H4 (cell line): ENCODE measurements at places on chromosomes 16 and 17.

DNA sequence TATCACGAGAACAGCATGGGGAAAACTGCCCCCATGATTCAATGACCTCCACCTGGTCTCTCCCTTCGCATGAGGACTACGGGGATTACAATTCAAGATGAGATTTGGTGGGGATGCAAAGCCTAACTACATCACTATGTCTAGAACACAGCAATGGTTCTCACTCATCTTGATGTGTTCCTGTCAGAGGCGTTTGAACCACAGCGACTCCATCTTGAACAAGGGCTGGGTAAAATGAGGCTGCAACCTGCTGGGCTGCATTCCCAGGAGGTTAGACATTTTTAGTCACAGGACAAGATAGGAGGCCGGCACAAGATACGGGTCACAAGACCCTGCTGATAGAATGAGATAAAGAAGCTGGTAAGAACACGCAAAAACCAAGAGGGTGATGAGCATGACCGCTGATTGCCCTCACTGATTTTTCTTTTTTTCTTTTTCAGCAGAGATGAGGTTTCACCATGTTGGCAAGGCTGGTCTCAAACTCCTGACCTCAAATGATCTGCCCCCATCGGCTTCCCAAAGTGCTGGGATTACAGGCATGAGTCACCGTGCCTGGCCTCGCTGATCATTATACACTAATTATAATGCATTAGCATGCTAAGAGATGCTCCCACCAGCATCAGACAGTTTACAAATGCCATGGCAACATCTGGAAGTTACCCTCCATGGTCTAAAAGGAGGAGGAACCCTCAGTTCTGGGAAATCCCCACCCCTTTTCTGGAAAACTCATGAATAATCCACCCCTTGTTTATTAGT lies 3.0 kb upstream of the PPY start:
- peak; percentile 27 for DNase-seq

GRCh38 chr16:51801635-51802034 lies 650.6 kb upstream of the SALL1 start:
- no peak for DNase-seq

GRCh38 chr17:66858226-66859083 lies 23.5 kb downstream of the CACNG5 start:
- DNase-seq, result no peak

GRCh38 chr16:89716916-89717687 lies 3.6 kb downstream of the VPS9D1 start:
- DNase-seq, result no peak

DNA sequence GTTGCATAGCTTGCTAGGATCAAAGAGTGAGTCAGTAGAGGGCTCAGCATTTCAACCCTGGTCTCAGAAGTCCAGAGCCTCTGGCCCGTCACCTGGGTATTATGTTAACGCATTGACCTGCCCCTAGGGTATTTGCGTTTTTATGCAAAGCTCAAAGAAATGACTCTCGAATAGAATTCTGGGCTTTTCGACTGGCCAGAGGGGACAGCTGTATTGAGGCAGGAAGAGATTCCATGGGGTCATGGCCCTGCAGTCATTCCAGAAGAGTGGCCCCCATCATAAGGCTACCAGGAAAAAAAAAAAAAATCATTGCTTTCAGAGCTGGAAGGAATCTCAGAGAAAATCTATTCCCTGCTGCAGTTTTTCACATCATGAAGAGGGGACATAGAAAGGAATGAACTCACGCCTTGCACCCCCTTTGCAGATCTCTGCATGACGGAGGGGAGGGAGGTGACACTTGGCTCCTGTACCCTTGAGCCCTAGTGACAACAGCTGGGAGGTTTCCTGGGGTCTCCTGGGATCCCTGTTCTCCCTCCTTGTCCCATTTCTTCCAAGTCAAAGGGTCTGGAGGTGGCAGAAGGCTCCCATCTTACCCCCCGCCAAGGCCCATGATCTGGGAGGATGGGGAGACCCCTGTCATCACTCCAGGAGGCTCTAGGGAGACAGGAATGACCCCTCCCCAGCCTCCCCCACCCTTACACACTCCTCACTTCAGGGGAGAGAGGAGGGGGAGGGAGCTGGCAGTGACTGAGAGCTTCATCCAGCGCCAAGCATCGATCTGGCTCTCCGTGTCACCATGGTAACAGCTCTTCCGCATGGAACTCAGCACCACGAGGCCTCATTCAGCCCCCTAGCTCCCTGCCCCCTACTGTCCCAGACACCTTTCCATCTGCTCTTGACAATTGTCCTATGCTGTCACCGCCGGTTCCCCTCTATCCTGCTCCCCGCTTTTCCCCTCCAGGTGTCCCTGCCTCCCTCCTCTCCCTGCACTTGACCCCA lies 35.8 kb downstream of the GP2 start:
- no peak for DNase-seq

DNA sequence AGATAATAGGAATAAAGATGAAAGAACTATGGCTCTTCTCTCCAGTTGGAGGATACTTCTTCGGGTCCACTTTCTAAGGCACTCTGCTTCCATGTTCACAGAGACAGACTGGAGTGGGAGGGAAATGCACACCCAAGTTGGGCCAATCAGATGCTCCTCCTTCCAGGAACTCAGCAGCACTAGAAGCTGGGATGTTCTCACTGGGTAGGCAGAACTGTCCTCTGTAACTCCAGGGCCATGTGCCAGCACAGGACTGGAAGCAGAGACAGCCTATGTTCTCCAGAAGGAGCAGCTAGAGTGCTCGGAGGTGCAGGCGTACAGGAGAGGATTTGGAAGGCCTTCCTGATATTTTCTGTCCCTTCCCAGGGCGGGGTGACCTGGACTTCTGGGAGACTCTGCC lies 49.9 kb upstream of the SREBF1 start:
- no peak for DNase-seq

DNA sequence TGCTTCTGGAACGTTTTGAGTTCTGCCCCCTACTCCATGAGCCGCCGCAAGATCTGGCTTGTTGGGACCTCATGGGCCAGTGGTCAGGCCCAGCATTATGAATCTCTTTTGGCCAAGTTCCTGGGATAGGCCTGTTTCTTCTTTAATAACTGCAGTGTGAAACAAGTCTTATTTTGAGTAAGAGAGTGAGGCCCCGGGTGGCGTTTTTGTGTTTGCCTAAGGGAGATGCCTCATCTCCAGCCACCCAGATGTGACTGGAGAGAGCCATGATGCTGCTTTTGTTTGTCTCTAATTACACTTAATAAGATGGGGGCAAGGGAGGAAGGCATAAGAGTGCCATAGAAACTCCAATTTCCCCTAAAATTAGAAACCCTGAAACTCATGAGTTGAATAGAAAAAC lies 39.8 kb downstream of the KSR1 start:
- no peak for DNase-seq

DNA sequence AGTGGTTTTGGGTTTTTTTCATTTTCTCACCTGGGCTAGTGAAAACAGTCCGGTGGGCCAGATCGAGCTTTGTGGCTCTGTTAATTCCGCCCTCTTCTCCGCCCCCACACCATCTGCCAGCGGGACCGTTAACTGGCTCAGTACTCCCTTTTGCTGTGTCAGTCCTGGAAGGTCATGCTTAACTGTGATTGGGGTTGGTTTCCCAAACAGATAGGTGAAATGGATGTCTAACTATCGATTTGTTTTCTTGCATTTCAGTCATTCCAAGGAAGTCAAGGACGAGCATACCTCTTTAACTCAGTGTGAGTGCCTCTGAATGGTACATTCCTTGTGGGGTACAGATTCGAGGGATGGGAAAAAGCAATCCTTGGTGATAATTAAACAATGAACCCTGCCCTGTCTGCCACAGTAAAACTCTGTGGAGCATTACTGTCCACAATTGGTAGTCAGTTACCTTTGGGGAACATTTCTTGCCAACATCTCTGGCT lies 56.7 kb downstream of the YPEL2 start:
- DNase-seq, result no peak

- no peak for DNase-seq
Observed at GRCh38 chr16:75019007-75019406, 20.2 kb downstream of the ZNRF1 start.

DNA sequence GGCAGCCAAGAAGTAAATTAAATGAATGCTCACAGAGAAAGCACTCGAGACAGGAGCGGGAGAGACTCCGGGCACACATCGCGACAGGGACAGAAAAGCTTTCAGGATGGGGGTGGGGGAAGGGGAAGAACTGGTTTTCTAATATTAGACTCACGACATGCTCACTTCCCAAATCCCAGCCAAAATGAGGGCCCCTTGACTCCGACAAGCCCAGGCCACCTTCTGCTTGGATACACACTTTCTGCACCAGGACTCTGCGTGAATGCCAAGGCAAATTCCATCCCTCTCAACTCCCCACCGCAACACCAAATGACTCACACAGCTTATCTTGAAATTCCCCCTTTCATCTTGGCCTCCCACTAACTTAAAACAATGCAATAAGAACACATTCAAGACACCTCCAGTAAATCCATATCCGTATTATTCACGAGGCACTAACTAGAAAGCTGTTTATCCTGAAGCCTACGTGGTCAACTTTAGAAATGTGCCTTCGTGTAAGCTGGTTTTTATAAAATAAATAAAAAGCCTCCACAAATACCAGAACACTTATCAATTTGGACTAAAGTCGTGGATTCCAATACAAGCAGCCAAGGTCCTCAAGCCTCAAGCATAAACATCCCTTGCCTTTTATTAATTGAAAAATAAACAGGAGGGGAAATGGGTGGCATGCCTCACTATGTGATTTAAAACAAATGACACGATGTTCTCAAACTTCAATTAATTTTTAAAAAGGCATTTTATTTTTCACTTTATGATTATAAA lies 46.1 kb downstream of the NXN start:
- peak; percentile 98 for DNase-seq

DNA sequence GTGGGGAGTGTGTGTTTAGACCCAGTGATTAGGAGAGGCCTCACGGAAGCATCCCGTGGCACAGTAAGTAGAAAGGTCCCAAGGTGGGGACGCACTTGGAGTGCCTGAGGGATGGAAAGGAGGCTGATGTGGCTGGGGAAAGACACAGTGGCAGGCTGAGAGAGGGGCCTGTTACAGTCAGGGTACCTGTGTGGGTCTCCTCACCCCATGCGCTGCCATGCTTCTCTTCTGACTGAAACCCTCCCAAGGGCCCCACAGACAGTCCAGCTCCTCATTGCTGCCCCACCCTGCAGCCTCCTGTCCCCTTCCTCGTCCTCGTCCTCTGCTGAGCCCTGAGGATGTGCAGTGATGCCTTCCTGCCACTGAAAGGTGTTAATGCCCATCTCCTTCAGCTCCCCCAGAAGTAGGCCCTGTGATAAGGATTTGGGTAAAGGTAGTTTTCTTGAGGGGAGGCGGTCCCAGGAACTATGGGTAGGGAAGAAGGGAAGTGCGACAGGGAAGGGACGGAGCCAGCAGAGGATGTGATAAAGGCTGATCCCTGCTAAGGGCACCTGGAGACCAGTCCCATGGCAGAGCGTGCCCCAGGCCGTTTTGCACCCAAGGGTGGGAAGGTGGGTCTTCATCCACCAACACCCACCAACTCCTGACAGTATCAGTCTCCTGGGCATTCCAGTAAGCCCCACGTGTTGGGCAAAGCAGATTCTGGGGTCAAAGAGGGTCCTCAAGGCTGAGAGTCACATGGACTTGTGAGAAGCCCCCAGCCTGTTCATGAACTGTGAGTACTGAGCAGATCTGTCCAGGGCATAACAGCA lies 237.2 kb downstream of the GSG1L start:
- DNase-seq, result no peak
